GM19239 (cell line): ENCODE measurements at places on chromosomes 16 and 17.

GRCh38 chr17:66417300-66417719, 114.9 kb downstream of the PRKCA start:
- DNase-seq = no peak

- DNase-seq = no peak
Observed at GRCh38 chr17:81111066-81111465, 54.2 kb upstream of the PVALEF start.

DNA sequence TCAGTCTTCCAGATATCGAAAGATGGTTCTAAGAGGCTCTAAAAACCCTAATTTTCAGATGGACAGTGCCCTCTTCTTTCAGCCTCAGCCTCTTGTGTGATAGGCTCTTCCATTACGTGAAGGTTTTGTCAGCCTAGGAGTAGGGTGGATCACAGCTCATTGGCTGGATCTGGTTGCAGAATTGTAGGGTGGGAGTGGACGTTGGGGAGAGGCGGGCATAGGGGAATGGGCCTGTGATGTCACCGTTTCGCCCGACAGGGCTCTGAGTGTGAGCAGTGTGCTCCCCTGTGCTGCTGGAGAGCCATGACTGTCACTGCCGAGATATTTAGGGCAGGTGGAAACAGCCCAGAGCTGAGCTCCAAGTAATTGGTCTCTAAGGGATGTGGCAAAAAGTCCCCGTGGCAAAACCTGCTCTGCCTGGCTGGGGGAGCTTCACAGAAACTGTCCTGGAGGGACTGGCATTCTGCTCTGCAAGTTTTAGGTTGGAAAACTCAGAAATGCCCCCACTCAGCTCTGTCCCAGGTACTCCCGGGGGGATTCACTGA, 6.2 kb upstream of the WFIKKN1 start:
- no peak for DNase-seq

DNA sequence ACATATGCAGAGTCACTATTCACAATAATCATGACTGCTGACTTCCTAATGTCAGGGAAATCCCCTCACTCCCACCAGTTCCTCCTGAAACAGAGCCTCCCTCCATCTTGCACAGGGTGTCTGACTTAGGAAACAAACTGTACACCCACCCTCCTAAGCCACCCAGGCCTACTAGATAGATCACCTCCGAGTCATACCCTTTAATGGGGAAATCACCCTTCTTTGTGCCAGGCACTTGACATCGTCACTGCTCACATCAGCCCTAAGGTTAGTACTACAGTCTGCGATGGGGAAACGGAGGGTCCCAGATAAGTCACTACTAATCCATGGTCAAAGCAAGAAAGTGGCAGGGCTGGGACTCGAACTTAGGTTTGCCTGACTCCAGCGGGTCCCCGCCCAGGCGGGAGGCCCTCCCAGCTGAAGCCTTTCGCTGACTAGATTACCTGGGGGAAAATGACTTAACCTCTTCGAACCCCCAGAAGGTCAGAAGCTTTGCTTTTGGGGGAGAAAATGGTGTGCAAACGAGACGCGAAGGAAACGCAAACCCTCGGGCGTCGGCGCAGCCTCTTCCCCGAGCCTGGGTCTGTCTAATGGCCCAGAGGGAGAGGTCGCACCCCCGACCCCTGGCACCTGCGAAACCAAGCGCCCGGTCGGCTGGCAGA, 3.4 kb upstream of the MLLT6 start:
- DNase-seq = no peak

GRCh38 chr16:53092284-53092683, 37.5 kb downstream of the CHD9 start:
- DNase-seq = no peak

- DNase-seq = no peak
Observed at GRCh38 chr16:49260253-49260652, 21.4 kb downstream of the CBLN1 start.

- DNase-seq = no peak
Observed at GRCh38 chr17:35534576-35535093, 2.8 kb downstream of the SLFN12L start.

DNA sequence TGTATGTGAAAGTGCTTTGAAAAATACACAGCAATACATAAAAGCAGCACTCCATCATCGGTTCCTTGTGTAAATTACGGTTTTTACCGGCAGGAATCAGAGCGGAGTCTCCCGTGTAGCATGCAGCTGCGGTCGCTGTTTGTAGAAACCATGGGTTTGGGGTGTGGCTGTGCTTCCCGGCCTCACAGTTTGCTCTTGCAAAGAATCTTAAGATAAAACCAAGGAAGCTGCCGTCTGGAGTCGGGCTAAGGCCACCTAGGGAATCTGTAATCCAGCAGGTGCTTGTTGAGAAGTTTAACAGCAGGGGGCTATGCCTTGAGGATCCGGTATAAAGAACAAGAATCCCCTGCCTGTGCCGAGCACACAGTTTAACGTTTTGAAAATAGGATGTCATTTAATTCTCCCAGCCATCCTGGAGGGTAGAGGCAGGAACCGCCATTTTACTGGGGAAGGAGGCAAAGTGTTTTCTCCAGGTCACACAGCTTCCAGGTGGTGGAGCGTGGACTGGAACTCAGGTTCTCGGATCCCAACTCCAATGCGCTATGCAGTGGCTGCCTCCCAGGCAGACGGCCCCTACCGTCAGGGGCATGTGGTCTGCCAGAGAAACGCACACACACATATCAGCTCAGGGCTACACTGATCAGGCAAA, 6.0 kb upstream of the TLCD3A start:
- DNase-seq = no peak

DNA sequence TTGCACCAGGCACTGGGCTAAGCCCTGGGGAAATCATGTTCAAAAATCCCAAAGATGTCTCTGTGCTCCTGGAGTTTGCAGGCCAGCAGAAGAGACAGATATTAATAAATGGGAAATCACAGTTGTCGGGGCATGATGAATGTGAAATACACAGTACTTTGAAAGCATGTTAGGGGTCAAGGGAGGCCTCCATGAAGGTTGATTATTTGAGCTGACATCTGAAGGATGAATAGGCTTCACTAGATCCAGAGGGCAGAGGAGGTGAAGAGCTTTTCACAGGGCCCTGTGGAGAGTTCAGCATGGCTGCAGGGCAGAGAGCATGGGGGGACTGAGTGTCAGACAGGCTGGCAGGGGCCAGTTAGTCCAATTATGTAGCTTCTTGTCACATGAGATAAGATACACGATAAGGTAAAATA, 2.6 kb downstream of the ANKRD40CL start:
- no peak for DNase-seq

DNA sequence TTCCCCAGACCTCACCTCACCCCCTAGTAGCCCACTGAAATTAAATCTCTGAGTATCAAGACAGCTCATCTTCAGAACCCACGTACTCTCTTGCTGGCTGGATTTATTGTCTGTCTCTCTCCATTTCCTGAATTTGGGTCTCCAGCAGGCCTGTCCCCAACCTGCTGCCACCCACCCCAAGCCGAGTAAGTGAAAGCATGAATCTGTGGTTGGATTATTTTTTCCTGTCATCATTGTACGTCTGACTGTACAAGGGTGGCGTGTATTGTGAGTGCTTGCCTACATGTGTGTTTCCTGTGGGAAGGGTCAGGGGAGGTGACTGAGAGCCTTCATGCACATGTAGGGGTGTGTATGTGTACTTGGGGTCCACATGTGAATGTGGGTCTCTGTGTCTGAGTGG, 5.4 kb downstream of the TNP2 start:
- no peak for DNase-seq

DNA sequence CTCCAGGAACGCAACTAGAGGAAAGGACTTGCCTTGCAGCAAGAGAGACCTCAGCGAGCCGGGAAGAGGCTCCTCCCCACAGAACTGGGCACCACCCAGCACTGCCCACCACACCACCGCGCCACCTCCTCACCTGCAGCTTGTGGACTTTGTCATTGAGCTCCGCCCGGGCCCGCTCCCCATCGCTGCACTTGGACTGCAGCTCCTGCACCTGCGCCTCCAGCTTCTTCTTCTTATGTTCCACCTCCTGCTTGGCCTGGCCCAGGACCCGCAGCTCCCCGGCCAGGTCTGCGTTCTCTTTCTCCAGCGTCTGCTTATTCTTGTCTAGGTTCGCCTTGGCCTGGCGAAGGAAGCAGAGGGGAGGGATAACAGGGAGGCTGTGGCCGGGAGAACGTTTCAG, 76.7 kb downstream of the NDE1 start:
- no peak for DNase-seq

GRCh38 chr16:72815348-72816318, 232.3 kb downstream of the ZFHX3 start:
- DNase-seq = no peak

DNA sequence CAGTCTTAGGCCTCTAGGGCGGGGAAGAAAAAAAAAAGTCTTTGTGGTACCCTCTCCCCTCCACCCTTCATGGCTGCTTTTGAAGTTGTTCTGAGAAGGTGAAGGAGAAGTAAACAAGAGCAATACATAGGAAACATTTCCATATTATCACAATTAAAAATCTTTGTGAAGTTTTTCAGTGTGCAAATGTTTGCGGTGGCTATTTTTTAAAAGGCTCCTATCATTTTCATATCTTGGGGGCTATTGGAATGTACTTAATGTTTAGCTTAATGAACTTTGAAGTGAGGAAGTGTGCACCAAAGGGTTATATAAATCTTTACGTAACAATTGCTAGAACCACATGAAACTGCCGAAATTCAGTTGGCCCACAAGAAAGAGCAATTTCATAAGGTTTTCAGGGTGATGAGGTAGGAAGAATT, 7.6 kb downstream of the NOL11 start:
- no peak for DNase-seq

DNA sequence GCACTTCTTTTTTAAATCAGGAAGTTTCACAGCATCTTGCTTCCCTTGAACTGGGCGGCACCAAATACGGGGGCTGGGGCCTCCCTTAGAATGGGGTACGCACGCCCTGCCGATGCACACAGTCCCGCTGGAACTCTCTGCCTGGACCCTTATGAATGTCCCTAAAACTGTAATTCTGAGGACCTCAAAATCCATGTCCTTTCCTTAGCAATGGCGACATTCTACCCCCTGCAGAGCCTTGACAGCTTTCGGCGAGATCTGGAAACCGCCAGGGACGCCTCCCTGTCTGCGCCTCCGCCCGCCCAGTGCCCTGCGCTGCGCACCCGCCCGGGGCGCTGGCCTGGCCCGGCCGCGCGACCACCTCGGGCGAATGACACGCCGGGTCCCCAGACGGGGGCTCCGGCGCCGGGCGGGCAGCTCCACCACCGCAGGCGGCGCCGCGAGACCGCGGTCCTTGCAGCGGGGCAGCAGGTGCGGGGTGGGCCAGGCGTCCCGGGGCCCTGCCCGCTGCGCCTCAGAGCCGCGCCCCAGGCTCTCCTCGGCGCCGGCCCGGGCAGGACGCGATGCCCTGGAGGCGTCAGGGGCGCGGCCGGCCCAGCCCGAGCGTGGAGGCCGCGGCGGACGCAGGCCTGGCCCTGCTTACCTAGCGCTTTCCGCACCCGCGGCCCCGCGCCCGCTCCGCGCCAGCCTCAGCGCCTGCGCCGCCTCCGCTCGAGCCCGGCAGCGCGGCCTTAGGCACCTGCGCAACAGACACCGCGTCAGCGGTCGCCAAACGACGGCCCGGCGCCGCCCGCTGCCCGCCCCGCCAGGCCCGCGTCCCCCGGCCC, 548 bp downstream of the HAGH start:
- DNase-seq = peak; percentile 85

GRCh38 chr17:57499648-57500049, 243.3 kb downstream of the MSI2 start:
- DNase-seq = no peak

DNA sequence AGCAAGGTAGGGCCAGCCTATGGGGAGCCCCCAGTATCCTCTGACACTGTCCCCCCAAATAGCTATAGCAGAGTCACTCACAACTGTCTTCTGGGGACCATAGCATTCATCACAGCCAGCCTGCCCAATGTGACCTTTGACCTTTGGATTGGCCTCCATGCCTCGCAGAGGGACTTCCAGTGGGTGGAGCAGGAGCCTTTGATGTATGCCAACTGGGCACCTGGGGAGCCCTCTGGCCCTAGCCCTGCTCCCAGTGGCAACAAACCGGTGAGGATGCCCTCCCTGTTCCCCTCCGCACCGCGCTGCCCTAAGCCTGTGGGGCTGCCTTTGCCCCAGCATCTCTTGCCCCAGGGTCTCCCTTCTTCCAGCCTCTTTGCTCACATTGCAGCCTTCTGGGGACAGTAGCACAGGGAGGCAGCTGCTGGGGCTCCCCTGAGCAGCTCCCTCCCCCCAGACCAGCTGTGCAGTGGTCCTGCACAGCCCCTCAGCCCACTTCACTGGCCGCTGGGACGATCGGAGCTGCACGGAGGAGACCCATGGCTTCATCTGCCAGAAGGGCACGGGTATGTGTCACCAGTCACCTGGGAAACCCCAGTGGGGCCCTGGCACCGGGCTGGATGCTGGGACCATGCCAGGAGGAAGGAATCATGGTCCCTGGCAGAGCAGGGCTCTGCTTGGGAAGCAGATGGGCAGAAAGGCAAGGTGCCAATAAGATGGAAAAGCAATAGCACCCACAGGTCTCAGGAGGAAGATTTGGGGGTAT, 61.1 kb downstream of the MRC2 start:
- DNase-seq = no peak

DNA sequence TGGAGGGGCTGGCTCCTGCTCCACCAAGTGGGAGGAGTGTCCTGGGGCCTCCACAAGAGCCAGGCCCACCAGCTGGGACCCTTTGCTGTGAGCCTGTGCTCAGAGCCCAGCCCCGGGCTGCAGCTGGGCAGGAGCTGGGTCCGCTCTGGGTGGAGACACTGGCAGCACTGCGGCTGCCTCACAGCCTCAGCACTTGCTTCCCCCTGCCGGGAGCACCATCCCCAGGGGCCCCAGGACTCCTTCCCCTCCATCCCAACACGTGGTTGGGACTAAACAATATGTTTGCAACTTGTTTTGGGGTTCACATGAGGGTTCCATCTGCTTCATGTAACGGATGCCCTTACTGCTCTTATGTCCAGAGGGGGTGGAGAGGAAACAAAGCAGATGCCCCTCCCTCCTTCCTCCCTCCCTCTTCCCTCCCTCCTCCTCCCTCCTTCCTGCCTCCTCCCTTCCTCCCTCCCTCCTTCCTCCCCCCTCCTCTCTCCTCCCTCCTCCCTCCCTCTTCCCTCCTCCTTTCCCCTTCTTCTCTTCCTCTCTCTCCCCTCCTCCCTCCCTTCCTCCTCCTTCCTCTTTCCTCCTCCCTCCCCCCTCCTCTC, 16.3 kb upstream of the CBFA2T3 start:
- no peak for DNase-seq

GRCh38 chr17:66533572-66533971, 231.2 kb downstream of the PRKCA start:
- DNase-seq = no peak

DNA sequence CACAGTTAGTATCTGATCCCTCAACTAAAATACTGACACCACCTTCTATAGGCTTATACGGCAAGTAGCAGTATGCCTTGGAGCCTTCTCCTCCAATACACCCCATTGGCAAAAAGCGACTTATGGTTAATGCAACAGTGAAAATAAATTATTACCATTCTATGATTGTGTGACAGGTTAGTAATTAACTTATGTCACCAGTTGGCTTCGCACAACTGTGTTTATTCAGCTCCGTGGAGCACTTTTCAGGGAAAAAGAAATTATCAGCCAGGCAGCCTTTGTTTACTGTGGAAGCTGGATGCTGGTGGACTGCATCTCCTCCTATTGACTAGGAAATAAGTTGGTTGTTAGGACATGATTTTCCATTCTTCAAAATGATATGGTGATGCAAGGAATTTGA, 833.8 kb upstream of the RBFOX1 start:
- DNase-seq = no peak
